Mesendoderm (in vitro differentiated cells): ENCODE measurements at places on chromosomes 6 and 20.

- no peaks in the 10 kb centered on the region for H3K36me3 ChIP-seq
- no peaks in the 10 kb centered on the region for H3K27me3 ChIP-seq
- H3K4me3 ChIP-seq = no peak overlapping the region
- no peak overlapping the region for H3K27ac ChIP-seq
- DNase-seq = no peak
These were observed 458.6 kb downstream of the EPM2A start for GRCh38 chr6:145276756-145277155.

DNA sequence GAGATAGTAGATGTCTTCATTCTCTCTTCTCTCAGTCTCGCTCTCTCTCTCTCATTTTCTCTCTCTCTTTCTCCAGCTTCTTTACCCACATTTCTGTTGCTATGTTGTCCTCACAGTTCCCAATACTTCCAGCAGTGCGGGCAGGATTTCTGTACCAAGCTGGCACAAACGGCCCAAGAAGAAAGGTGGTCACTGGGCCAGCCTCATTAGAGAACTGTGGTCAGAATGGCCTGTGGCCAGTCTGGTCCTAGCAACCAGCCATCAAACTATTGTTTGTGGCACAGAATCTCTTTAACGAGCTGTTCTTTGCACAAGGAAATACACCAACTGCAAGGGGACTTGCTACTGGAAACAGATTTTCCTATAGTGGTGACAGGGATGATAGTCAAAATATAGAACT lies 81.3 kb downstream of the SEL1L2 start:
- no peaks in the 10 kb centered on the region for H3K4me1 ChIP-seq
- DNase-seq = no peak
- no peak overlapping the region for H3K27ac ChIP-seq
- H3K36me3 ChIP-seq = no peaks in the 10 kb centered on the region

DNA sequence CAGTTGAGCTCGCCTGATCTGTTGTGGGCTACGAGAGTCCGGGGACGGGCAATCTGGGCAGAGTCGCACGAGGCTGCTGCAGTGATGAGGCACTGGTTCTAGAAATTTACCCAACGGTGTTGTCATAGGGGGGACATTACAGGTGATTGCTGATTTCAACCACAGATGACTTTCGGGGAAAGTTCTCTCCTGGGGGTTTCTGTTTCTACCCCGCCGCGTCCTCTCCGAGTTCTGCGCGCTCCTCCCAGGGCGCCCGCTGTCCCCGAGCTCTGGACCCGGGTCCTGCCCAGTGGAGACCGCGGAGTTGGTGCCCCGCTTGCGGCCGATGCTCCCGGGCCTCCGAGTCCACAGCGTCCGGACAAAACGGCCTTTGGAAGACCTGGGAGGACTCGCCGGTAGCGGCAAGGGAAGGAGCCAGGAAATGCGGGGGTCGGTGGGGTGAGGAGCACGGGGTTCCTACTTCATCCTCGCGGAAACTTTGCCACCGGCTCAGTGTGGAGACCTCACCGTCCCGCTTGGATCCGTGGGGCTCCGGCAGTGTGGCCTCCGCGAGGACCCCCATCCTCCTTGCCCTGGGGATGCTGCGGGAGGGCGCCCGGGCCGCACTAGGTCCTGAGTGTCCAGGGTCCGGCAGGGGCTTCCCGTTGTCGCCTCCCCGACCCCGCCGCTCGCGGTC lies 12.3 kb upstream of the RAET1L start:
- no peaks in the 10 kb centered on the region for H3K36me3 ChIP-seq
- H3K27me3 ChIP-seq = peaks cover 44% of the 10 kb centered on the region
- H3K4me1 ChIP-seq = no peaks in the 10 kb centered on the region
- H3K4me3 ChIP-seq = no peak overlapping the region
- no peak for DNase-seq
- no peak overlapping the region for H3K27ac ChIP-seq

DNA sequence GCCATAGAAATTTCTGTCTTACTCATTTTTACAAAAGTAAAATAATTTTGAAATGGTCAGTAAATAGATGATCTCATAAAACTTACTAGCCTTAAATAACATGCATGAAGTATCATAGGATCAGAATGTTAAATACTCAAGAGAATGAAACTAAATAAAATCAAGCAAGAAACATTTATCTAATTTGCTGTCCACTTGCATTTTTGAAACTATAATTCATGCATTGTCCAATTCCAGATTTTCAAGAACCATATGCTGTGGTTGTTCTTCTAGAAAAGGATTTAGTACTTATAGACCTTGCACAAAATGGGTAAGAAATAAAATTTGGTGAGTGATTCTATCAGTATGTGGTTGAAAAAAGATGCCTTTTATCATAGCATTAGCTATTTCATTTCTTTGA lies 107.0 kb downstream of the STXBP5 start:
- H3K4me3 ChIP-seq = no peak overlapping the region
- no peak for DNase-seq
- no peak overlapping the region for H3K27ac ChIP-seq
- H3K27me3 ChIP-seq = no peaks in the 10 kb centered on the region

- no peaks in the 10 kb centered on the region for H3K36me3 ChIP-seq
- H3K27ac ChIP-seq = peak overlapping the region; percentile 99
- DNase-seq = peak; percentile 94
These were observed 1.5 kb downstream of the E2F3 start for GRCh38 chr6:20403070-20403765.

- H3K27ac ChIP-seq = no peak overlapping the region
- H3K27me3 ChIP-seq = no peaks in the 10 kb centered on the region
- no peaks in the 10 kb centered on the region for H3K36me3 ChIP-seq
- H3K4me3 ChIP-seq = peak overlapping the region; percentile 54
- peak; percentile 80 for DNase-seq
These were observed 93.9 kb downstream of the RNASET2 start for GRCh38 chr6:166862287-166862977.

DNA sequence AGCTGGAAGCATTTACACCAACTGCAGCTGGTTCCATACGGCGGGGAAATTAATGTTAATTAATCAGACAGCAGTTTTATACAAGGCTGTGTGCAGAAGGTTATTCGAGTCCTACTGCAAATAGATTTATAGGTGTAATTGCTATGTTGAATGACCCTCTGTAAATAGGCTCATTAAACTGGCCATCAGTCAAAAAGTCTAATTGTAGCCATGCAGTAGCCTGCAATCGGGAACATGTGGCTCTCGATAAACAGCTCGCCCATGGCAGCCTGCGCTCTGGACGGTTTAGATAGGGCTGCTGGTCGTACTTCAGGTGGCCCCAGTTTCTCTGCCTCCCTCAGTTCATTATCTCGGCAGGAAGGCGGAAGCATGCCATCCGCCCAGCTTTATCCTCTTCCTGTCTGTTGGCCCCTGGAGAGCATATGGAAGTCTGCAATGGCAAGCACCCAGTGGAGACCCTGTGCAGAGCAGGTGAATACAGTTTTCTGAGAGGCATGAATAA lies 143.2 kb downstream of the MBOAT1 start:
- H3K27me3 ChIP-seq = no peaks in the 10 kb centered on the region
- no peak overlapping the region for H3K4me3 ChIP-seq
- no peak overlapping the region for H3K27ac ChIP-seq
- no peaks in the 10 kb centered on the region for H3K36me3 ChIP-seq
- DNase-seq = no peak

DNA sequence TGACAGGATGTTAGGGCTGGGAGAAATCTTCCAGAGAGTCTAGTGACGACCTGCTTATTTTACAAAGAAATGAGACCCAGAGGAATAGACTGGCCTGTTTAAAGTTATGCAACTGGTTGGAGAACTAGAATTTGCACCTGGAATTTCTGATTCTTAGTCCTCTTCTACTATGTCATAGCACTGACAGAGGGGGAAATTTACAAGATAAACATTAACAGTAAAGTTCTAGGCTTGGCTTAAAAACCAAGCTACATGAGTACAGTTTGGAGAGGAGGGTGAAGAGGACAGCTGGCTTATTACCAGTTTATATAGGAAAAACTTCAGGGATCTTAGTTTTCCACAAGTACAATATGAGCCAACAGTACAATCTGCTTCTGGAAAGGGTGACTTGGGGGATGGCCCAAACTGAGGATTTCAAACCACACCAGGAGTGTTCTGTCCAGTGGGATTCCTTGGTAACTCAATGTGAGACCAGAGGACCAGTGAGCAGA lies 269.6 kb downstream of the CD109 start:
- H3K27me3 ChIP-seq = no peaks in the 10 kb centered on the region
- no peak overlapping the region for H3K4me3 ChIP-seq
- H3K27ac ChIP-seq = no peak overlapping the region
- no peaks in the 10 kb centered on the region for H3K4me1 ChIP-seq
- no peak for DNase-seq

GRCh38 chr20:36274181-36274841 lies 31.8 kb upstream of the DLGAP4 start:
- no peak overlapping the region for H3K4me3 ChIP-seq
- no peaks in the 10 kb centered on the region for H3K36me3 ChIP-seq
- DNase-seq = no peak
- no peak overlapping the region for H3K27ac ChIP-seq

GRCh38 chr6:79453558-79454042 lies 83.6 kb downstream of the LCA5 start:
- H3K27me3 ChIP-seq = no peaks in the 10 kb centered on the region
- no peak overlapping the region for H3K4me3 ChIP-seq
- DNase-seq = no peak
- no peak overlapping the region for H3K27ac ChIP-seq
- no peaks in the 10 kb centered on the region for H3K36me3 ChIP-seq
- no peaks in the 10 kb centered on the region for H3K4me1 ChIP-seq

DNA sequence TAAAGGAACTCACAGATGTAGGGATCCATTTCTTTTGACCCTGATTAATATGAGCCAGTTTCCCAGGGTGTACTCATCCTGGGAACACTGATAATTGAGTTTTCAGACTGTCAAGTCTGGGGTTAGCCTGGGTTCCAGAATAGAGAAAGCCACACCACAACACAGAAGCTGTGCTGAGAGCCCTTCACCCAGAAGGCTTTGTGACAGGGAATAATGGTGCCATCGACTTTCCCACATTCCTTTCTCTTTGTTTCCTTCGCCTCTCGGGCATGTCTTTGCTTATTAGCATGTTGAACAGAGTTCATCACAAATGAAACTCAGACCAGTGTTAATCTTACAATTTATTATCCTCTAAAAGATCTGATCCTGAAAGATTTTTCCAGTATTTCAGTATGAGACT lies 95.0 kb downstream of the TCP11 start:
- H3K27ac ChIP-seq = no peak overlapping the region
- no peaks in the 10 kb centered on the region for H3K36me3 ChIP-seq
- no peaks in the 10 kb centered on the region for H3K27me3 ChIP-seq
- DNase-seq = no peak
- H3K4me3 ChIP-seq = no peak overlapping the region

GRCh38 chr20:33211817-33212424 lies 5.2 kb upstream of the BPIFA3 start:
- H3K4me3 ChIP-seq = no peak overlapping the region
- no peaks in the 10 kb centered on the region for H3K36me3 ChIP-seq
- peak; percentile 91 for DNase-seq
- no peak overlapping the region for H3K27ac ChIP-seq

DNA sequence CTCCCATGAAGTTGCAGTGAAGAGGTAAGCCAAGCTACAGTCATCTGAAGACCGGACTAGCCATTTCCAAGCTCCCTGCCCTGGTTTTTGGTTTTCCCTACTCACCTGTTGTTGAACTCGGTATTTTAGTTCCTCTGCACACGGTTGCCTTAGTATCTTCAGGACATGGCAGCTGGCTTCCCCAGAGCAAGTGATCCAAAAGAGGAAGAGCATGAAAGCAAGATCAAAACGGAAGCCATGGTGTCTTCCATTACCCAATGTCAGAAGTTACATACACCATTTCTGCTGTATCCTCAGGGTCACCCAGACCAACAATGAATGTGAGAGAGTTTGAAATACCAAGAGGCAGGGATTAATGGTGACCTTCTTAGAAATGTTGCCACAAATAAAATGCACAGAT lies 276.6 kb upstream of the CNR1 start:
- H3K4me1 ChIP-seq = no peaks in the 10 kb centered on the region
- no peak for DNase-seq
- H3K36me3 ChIP-seq = no peaks in the 10 kb centered on the region

- H3K27ac ChIP-seq = no peak overlapping the region
- no peak overlapping the region for H3K4me3 ChIP-seq
- H3K36me3 ChIP-seq = no peaks in the 10 kb centered on the region
- H3K27me3 ChIP-seq = no peaks in the 10 kb centered on the region
- H3K4me1 ChIP-seq = peaks cover 3% of the 10 kb centered on the region
These were observed 41.3 kb downstream of the SESN1 start for GRCh38 chr6:109053336-109053735.

- no peak for DNase-seq
- no peaks in the 10 kb centered on the region for H3K4me1 ChIP-seq
- H3K27ac ChIP-seq = no peak overlapping the region
- no peaks in the 10 kb centered on the region for H3K27me3 ChIP-seq
- no peak overlapping the region for H3K4me3 ChIP-seq
- no peaks in the 10 kb centered on the region for H3K36me3 ChIP-seq
These were observed 28.2 kb upstream of the NOX3 start for GRCh38 chr6:155483858-155484257.

- no peak overlapping the region for H3K27ac ChIP-seq
- no peak for DNase-seq
- H3K27me3 ChIP-seq = no peaks in the 10 kb centered on the region
- no peak overlapping the region for H3K4me3 ChIP-seq
These were observed 84.1 kb downstream of the ZFAND3 start for GRCh38 chr6:37903351-37904340.

DNA sequence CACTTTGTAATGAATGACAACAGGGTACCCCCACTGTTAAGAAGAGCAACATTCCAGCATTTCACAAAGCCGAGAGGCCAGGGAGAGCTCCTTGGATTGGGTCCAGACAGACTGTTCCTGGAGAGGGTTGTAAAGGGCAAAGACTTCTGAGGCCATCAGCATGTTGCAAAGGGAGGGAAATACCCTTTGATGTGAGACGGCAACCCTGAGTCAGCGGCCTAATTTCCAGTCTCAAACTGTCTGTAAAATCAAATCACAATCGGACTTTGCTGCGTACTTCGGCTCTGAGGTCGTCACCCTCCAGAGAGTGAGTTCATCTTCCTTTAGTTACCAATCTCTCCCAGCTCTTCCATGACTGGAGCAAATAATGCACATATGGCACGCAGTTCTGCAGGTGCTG lies 101.0 kb upstream of the DTNBP1 start:
- no peak overlapping the region for H3K4me3 ChIP-seq
- H3K4me1 ChIP-seq = no peaks in the 10 kb centered on the region
- no peaks in the 10 kb centered on the region for H3K27me3 ChIP-seq
- DNase-seq = no peak
- no peak overlapping the region for H3K27ac ChIP-seq

DNA sequence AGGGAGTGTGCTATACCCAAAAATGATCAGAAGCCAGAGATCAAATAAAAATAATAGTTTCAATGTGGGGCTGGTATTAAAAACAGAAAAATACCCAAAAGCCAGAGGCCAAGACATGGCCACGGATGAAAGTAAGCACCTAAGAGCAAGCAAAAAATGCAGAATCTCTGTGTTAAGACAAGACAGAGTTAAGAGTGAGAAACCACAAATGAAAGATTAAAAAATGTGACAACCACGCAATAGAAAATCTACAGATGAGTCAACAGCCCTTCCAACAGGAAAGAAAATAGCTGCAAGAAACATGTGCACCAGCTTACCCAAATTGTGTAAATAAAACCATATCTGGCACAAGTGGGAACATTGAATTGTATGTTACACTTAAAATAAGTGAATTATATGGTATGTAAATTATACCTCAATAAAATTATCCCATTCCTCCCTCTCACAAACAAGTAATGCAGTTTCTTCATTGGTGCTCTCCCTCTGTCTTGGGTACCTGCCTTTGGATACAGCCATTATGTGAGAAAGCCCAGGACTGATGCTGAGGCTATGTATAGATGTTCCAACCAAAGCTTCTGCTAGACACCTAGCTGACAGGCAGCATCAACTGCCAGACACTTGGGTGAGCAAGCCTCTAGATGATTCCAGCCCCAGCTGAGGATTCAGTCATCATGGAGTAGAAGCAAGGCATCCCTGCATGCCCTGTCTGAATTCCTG lies 55.3 kb upstream of the UFL1 start:
- DNase-seq = no peak
- no peak overlapping the region for H3K4me3 ChIP-seq
- H3K36me3 ChIP-seq = no peaks in the 10 kb centered on the region
- no peak overlapping the region for H3K27ac ChIP-seq
- H3K4me1 ChIP-seq = no peaks in the 10 kb centered on the region
